ENCODE measurements at places on chromosomes 13 and 19.

DNA sequence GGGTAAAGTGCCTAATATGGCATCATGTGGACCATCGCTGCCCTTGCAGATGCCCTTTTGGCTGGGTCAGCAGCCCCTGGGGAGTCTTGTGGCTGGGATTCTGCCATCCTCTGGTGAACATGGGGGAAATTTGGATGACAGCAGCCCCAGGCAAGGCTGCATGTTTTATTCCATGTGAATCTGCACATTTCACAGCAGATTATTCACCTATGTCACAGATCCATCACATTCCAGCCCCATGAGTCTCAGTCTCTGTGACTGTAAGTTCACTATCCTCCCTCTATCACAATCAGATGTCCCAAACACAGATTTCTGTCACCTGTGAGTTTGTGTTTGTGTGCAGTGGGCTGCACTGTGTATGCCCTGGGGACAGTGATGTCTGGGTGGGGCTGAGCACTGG lies 36.8 kb upstream of the PSG9 start:
- peak; percentile 1 for DNase-seq

DNA sequence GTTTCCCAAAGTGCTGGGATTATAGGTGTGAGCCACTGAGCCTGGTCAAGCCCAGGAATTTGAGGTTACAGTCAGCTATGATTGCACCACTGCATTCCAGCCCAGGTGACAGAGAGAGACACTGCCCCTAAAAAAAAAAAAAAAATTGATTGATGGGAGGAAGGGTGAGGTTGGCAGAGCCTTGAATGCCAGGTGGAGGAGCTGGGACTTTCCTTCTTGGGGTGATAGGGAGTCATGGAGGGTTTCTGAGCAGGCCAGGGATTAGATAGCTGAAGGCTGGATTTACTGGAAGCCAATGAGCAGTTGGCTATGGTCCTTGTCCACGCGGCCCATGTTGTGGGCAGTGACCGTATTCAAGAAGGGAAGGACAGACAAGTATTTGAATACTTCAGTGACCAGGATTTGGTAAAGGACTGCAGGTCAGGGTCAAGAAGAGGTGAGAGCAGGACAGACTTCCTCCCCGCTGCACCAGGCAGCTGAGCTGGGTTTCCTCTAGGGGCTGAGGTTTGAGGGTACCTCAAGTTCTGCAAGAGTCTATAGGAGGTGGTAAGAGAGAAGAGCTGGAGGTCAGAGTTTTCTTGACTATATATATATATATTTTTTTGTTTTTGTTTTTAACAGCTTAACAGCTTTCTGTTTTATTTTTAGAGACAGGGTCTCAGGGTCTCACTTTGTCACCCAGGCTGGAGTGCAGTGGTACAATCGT lies 6.9 kb upstream of the ICAM4 start:
- DNase-seq: no peak

GRCh38 chr19:5308451-5309437 lies 31.9 kb downstream of the PTPRS start:
- peak; percentile 18 for DNase-seq

DNA sequence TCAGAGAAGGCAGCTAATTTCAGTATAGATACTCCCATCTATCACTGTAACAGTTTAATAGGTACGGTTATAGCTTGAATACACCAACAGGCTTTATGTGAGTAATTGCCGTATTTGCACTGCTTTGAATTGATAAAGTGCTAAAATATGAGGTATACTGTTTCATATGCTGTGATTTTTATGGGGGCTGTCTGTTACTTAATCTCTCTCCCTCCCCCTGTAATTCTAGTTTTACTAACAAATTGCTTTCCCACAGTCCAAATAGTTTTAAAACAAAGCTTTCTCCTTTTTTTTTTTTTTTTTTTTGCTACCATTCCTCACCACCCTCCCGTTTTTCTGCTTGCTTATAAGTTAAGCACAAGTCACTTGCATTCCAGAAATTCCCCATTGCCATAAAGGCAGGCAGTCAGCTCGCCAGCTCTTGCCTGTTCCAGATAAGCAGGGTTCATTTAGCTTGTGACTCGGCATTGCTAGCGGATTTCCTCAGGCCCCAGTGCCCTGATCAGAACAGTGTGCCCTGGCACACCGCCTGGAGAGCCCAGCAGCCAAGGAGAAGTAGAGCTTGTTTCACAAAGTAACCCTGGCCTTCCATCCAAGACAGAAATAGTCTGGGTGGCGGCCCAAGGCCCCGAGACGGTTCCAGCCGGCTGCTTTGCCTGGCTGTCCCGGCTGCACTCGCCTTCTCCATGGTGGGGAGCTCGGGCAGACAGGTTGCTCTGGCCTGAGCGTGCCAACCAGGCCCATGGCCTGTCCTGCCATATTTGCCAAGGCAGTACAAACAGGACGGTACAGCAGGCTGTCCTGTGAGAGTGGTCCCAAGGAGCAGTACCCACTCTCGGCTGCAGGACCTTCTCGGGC lies 43.5 kb upstream of the NPAS1 start:
- DNase-seq: peak; percentile 98

- DNase-seq: no peak
These were observed 3.8 kb downstream of the HSPBP1 start for GRCh38 chr19:55275851-55276719.

- peak; percentile 30 for DNase-seq
These were observed 1.6 kb downstream of the TRIM28 start for GRCh38 chr19:58545286-58546018.

- DNase-seq: no peak
These were observed 11.3 kb downstream of the SLC25A42 start for GRCh38 chr19:19075126-19075525.

GRCh38 chr13:59531571-59532091 lies 632.1 kb downstream of the DIAPH3 start:
- peak; percentile 91 for DNase-seq

GRCh38 chr19:10115392-10116084 lies 4.0 kb downstream of the P2RY11 start:
- no peak for DNase-seq

- peak; percentile 24 for DNase-seq
These were observed 642.1 kb upstream of the ARGLU1 start for GRCh38 chr13:107209824-107210722.

GRCh38 chr19:28670836-28671235 lies 542.1 kb downstream of the UQCRFS1 start:
- DNase-seq: no peak

DNA sequence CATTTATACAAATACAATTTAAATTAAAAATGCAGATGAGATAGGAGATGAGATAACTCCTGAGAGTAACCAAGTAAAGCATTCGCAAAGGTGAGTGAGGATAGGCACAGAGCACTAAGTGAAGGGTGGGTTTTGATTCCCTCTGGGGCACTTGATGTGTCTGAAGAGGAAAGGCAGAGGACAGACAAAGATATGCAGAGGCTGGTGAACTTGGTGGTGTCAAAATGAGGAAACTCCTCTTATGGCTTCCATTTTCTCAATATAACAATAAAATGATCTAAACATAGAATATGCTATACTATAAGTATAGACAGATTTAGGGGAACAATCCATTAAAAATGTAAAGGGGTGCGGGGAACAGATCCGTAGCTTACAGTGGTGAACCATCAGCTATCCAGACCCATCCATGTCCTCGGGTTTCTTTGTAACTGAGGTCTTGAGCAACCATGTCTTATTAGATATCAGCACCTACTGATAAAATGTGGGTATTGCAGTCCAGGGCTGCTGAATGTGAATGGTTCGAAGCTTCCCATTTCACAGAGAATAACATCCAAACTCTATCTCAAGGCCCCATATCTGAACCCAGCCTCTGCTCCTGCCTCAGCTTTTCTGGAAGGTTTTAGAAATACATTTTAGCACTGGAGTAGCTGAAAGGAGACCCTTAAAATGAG lies 73.9 kb upstream of the SLC10A2 start:
- peak; percentile 59 for DNase-seq

DNA sequence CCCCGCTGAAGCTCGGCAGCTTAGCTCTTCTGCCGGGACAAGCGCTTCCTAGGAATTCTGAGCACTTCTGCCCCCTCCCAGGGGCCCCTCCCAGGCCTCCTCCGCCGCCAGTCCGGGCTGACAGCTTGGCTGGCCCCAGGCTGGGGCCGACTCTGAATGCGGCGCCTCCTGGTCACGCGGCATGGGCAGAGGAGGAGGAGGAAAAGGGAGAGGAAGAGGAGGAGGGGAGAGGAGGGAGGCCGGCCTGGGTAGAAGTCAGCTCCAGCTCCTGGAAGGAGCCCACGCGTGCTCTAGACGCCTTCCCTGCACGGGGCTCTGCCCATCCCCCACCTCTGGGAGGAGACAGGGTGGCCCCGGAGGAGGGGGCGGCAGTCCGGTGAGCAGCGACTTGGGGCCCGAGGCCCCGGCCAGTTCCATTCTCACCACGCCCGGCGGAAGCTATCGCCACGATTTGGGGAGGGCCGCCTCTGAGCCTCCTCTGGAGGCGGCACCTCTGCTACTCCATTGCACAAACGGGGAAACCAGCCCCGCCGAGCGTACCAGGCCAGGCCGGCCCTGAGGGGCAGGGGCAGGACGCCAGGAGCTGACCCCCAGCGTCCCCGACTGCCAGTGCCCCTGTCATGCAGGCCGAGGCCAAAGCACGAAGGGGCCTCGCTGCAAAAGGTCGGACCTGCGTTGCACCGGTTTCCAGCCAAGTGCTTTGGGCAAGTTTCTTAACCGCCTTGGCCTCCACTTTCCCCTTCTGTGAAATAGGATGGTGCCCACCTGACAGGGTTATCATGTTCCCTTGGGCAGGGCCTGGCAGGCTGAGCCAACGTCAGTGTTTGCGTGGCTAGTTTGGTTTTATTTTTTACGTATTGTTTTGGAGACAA lies 31.6 kb downstream of the CCNE1 start:
- peak; percentile 27 for DNase-seq

DNA sequence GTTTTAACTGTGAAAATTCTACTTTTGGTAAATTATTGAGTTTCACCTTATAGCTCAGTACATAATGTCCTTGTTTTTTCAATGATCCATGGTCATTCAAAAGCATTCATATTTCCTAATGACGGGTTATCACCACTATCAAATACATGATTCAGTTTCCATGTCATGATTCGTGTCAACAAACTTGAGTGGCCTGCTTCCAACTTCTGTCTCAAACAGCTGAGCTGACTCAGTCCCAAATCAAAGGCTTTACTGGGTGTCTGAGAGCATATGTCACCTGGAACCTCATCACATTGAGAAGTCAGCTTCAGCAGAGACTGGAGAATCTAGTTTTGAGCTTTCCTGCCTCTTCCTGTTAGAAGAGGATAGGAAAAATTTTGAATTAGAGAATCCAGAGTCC lies 40.3 kb upstream of the SGCG start:
- no peak for DNase-seq

DNA sequence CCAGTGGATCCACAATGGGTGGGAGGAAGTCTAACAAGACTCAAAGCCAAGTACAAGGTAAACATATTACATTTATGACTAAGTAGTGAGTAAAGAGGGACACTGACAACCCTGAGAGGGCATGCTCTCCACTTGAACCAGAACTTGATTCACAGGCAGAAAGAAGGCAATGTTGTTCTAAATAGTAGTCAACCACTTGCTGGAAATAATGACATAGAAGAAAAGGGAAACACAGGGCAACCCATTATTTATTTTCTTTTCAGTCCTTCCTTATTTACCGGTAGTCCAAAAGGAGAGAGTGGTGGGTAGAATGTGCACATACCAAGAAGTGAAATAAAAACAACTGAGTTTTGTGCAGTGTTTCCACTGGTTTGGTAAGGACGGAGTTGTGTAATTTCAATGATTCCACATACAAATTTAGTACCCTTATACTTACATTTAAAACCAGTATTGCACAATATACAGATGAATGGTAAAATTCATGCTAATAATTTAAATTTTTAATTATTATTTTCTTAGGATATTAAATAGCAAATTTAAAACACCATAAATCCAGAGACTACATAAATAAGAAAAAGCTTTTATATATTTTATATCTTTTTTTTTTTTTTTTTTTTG lies 65.9 kb downstream of the ENOX1 start:
- peak; percentile 35 for DNase-seq

GRCh38 chr19:38401148-38401547 lies 1.7 kb upstream of the FAM98C start:
- peak; percentile 8 for DNase-seq

DNA sequence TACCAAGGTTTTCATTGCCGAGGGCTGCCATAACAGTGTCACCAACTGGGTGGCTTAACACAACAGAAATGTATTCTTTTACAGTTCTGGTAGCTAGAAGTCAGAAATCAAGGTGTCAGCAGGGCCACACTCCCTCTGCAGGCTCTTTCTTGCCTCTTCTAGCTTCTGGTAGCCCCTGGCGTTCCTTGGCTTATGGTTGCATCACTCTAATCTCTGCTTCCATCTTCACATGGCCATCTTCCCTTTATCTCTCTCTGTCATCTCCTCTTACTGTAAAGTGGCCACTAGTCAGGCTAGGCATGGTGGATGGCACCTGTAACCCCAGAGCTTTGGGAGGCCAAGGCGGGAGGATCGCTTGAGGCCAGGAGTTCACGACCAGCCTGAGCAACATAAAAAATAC lies 38.0 kb upstream of the MRI1 start:
- DNase-seq: no peak

GRCh38 chr19:6392221-6393073 lies 517 bp downstream of the GTF2F1 start:
- DNase-seq: peak; percentile 23

GRCh38 chr19:36113894-36114720 lies 568 bp downstream of the POLR2I start:
- peak; percentile 56 for DNase-seq

DNA sequence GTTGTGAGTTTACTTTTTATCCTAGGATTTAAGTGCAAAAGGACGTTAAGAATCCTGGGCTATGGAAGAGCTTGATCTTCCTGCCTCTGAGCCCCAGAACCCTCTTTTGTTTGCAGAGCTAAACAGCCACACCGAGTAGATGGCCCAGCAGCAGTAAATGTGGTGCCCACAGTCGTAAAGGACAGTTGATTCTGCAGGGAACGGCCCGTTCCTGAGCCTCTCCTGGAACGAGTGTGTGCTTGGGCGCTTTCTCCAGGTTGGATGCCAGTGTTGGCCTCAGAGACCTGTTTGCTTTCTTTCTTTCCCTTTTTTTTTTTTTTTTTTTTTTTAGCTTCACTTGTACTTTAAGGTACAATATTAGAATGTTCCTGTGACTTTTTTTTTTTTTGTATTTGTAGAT lies 41.7 kb downstream of the SPATA13 start:
- no peak for DNase-seq

DNA sequence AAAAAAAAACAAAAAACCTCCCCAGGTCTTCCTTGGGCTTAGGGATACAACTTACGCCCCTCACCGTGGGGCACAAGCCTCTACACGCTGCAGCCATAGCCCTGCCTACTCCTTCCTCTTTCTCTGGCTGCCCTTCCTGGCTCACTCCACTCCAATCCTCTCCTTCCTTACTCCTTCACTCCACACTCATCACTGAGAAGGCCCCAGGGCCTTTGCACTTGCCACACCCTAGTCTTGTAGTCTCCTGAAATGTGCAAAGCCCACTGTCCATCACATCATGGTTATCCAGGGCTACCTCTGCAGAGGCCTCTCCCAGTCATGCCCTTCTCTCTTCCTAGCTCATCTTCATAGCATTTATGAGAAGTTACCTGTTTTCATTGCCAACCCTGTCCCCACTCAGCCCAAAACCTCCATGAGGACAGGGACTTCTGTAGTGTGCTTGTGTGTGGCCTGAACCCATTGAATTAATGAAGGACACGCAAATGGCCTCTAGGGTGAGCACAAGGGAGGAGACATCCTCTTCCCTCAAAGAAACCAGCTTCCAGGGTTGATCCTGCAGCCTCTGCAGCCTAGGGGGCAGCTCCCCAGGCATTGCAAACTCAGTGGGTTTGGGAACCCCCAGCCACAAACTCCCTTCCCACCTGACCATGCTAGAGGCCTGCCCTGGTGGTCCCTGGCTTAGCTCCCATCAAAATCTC lies 7.9 kb upstream of the HSH2D start:
- no peak for DNase-seq
